ENCODE measurements at places on chromosomes 2 and 18.

GRCh38 chr2:141311430-141311829 is 819.4 kb downstream of the LRP1B start:
- DNase-seq = no peak

GRCh38 chr2:110948027-110948674 is 172.6 kb upstream of the BCL2L11 start:
- DNase-seq = no peak

GRCh38 chr2:234566622-234567021 is 69.7 kb upstream of the ARL4C start:
- no peak for DNase-seq

GRCh38 chr2:213167271-213167930 is 16.0 kb upstream of the IKZF2 start:
- DNase-seq = no peak

All from K562 (cell line).